ENCODE measurements at places on chromosomes 6 and 20.

GRCh38 chr6:153942361-153942760 lies 96.7 kb upstream of the OPRM1 start:
- no peak for DNase-seq

- no peak for DNase-seq
These were observed 144.8 kb upstream of the LAMA2 start for GRCh38 chr6:128738112-128738511.

DNA sequence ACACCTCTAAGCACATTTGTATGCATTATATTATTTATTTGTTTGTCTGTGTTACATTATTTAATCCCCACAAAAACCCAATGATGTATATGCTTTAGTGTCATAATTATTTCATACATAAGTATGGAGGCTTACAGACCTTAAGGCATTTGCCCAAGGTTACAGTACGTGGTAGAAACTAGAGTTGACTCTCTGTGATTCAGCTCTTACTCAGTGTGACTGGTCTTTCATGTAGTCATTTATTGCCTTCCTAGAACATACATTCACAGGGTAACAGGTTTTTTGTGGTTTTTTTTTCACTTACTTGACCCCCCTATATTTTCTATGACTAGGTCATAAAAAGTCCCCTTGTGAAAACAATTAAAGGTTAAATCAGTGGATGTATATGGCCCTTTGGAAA lies 566.8 kb downstream of the TFAP2A start:
- no peak for DNase-seq

- no peak for DNase-seq
These were observed 121.5 kb downstream of the UST start for GRCh38 chr6:148868314-148868713.

DNA sequence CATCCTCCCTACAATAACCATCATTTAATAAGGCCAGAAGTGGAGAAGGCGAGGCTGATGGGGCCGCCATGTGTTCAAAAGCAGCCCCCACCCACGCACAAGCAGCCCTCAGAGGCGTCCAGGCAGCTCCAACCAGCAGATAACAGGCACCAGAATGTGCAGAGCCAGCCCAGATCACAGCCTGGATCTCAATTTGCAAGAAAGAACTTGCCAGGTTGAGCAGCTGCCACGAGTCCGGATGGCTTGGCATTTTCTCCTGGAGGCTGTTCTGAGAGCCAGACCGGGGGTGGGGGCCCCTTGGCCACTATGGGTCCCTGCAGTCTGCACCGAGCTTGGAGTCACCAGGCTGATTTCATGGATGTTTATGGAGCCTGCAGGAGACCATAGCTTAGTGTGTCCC lies 338.1 kb downstream of the PREX1 start:
- no peak for DNase-seq

DNA sequence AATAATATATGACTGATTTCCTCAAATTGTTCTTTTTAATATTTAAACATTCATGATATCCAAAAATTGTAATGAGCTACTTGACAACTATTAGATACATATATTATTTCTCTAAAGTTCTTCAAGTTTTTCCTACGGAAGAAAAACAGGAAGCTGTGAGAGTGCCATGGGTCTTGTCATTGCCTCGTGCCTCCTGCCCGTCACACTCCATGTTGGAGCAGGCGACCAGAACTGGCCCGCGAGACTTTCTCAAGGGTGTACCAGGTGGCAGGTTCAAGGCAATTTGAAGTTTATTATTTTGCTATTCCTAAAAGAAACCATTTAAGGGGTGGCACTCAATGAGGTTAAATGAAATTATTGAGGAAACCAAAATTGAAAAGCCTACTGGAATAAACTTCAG lies 337.2 kb downstream of the HACE1 start:
- DNase-seq, result no peak

DNA sequence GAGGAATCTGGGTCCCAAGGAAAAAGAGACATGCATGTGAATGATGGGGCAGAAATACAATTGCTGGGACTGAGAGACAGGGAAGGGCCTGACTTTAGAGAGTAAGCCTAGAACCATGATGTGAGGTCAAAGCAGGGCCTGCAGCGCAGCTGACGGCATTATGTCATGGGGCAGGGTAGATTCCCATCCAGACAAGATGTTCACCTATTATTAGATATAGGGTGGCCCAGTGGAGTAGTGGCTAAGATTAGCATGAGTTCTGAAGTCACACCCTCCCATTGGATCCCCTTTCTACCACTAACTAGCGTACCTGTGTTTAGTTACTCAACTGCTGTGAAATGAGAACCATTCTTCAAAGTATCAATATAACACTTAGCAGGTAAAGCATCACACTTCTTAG lies 39.6 kb downstream of the NDUFAF5 start:
- DNase-seq, result no peak

GRCh38 chr6:142294679-142295078 lies 7.1 kb upstream of the ADGRG6 start:
- no peak for DNase-seq

DNA sequence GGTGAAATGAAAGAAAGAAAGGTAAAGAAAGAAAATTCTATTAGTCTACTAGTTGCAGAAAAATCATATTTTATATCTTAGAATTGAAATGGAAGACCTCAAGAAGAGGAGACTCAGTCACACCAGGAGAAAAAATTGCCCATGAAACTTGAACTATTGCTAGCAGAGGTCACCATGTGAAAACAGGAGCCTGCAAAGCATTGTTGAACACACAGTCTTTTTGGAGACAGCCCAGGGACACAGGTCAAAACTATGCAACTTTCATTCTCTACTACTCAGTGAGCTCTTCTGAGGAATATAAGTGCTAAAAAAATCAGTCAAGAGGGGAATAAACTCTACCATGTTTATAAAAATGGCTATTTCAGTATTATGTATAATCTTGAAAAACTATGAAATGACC lies 89.8 kb upstream of the TENT5A start:
- DNase-seq, result no peak

DNA sequence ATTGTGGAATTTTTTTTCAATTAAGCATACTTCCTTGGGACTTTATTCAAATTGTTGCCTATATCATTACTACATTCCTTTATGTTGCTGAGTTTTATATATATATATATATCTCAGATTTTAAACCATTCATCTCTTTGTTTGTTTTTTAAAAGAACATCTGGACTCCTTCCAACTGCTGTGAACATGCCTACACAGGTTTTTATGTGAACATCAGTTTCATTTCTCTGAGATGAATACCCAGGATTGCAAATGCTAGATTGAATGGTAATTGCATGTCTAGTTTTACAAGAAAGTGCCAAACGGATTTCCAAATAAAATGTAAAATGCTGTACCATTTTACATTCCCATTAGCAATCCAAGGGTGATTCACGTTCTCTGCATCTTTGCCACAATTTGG lies 1289.3 kb downstream of the HACE1 start:
- no peak for DNase-seq

DNA sequence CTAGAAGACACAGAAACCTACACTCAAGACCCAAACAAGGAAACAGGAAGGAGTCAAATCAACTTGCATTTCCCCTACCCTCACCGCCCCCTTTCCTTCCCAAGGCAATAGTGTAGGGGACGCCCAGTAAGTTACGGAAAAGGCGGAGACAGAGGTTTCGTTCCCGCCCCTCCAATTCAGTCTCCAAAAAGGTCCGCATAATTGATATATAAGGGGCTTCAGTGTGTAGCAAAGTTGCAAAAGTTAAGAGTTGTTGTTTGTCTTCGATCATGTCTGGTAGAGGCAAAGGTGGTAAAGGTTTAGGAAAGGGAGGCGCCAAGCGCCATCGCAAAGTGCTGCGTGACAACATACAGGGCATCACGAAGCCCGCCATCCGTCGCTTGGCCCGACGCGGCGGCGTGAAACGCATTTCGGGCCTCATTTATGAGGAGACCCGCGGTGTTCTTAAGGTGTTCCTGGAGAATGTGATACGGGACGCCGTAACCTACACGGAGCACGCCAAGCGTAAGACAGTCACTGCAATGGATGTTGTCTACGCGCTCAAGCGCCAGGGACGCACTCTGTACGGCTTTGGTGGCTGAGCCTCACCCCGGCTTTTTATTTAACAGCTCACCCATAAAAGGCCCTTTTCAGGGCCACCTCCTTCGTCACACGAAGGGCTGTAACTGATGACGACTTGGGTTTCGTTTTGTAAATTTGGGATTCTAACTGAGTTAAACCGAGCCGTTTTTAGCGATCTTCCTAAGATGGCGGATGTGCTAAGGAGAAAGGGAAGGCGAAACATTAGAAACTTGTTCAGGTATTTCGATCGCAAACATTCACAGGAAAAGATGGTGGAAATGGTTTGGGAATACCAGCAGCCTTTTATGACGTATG lies 124.6 kb upstream of the BTN3A2 start:
- no peak for DNase-seq

DNA sequence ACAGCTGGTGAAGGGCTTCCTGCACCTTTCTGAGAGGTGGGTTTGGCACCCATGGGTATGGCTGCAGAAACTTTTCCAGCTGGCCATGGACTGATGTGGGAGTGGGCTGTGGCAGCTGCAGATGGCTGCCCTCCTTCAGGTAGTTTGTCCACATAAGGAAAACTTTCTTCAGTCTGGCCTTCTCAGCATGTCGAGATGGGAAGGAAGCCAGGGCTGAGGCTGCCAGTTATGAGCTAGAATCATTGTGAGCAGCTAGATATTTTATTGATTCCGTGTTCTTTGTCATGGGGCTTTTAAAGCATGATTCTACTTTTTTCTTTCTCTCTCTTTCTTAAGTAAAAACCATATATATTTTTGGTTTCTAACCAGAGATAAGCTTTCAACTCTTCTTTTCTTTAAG lies 16.6 kb downstream of the NKX2-4 start:
- DNase-seq, result no peak

DNA sequence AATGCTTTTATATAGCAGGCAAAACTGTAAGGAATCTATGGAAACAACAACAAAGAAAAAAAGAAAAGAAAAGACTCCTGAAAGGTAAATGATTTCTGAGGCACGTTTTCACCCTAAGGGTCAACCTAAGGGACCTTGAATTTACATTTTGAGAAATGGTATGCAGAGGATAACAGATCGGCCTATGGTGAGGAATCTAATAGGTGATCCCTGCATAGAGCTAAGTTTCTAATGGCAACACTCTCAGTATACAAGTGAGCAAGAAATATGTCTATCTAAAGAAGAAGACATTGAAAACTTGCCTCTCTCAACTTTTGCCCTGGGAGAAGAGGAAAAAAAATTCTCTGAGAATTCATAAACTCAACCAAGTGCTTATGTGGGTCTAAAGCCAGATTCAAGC lies 18.9 kb upstream of the AKAP7 start:
- no peak for DNase-seq

DNA sequence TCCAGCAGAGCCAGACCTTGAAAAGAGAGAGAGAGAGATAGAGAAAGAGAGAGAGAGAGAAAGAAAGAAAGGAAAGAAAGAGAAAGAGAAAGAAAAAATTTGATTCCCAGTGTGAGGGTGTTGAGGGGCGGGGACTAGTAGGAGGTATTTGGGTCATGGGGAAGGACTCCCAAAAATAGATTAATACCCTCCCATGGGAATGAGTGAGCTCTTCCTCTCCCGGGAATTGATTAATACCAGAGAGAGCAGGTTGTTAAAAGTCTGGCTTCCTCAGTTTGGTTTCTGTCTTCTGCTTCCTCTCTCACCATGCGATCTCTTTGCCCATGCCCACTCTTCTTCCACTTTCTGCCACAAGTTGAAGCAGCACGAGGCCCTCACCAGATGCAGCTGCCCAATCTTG lies 28.8 kb upstream of the CFAP206 start:
- DNase-seq, result no peak

DNA sequence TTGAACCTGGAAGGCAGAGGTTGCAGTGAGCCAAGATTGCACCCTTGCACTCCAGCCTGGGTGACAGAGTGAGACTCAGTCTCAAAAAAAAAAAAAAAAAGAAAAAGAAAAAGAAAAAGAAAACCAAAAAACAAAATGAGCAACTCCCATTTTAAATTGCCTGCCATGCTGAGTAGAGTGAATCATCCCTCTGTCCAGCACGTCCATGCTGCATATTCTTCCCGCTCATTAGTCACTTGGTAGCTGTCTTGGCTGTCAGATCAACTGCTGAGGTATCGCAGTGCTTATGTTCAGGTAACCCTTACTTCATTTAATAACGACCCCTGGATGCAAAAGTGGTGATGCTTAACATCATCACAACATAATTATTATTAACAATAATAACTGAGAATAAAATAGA lies 72.6 kb upstream of the RNF24 start:
- DNase-seq, result no peak

DNA sequence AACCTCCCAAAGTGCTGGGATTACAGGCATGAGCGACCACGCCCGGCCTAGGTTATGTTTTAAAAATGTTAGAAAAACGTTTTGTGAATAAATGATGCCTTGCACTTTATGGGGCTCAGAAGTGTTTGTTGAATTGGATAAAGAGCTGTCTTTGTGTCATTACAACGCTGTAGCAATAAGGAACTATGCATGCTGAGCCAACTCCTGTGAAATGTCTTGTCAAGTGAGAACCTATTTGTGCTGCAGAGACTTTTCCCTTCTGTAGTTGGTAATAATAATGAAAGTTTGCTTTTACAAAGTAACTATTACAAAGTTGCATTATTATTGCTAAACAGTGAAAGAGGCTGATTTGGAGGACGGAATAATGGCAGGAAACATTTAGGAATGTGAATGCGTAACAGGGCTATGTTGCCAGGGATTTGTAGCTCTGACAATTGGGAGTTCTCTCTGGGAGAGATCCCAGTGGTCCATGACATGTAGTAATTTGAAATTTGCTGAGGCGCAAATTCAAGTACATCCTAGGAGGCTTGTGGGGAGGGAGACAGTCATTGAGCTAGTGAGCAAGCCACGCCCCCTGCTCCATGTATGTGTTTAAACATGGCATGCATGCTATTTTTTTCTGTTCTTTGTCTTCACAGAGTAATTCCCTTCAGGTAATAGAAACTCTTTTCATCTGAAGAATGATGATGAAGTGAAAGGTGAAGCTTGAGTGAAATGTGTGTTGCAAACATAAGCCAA lies 16.8 kb upstream of the BICRAL start:
- no peak for DNase-seq

- no peak for DNase-seq
These were observed 80.9 kb downstream of the REPS1 start for GRCh38 chr6:138907167-138907566.

- DNase-seq, result no peak
These were observed 11.4 kb downstream of the FAM184A start for GRCh38 chr6:119067091-119067490.

DNA sequence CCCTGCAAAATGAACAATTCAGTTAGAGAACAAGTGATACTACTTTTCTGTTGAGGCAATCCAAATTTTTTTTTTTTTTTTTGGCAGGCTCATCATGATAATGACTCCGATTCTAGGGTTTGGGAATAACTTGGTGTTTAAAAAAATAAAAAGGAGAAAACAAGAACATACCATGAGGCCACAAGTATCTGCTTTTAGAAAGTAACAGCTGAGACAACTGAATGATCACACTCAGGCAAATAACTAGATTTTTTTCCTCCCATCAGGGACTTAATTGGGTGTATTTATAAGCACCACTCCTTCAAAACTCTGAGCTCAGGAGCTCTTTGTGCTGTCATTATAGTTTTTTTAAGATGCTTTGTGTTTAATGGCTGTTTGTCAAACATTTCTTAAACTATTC lies 29.6 kb downstream of the PAK5 start:
- DNase-seq, result no peak

DNA sequence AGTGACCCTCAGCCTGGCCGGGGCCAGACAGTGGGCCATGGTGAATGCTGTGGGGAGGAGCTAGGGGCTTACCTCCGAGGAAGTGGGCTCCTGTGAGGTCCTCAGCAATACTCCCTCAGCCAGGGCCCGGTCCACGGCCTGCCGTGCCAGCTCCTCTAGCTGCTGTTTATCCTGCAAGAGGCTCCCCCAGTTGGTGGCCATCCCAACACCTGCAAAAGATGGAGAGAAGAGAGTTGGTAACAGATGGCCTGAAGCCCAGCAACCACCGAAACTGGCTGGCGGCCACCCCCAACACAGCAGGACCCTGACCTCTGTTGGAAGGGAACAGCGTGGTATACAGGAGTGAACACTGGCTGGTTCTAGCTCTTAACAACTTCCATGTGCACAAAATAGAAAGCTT lies 4.0 kb downstream of the GSS start:
- DNase-seq, result no peak
